ENCODE measurements at places on chromosomes 5 and 9.

- no peak for DNase-seq
Observed at GRCh38 chr9:114477642-114478041, 27.6 kb downstream of the WHRN start.

DNA sequence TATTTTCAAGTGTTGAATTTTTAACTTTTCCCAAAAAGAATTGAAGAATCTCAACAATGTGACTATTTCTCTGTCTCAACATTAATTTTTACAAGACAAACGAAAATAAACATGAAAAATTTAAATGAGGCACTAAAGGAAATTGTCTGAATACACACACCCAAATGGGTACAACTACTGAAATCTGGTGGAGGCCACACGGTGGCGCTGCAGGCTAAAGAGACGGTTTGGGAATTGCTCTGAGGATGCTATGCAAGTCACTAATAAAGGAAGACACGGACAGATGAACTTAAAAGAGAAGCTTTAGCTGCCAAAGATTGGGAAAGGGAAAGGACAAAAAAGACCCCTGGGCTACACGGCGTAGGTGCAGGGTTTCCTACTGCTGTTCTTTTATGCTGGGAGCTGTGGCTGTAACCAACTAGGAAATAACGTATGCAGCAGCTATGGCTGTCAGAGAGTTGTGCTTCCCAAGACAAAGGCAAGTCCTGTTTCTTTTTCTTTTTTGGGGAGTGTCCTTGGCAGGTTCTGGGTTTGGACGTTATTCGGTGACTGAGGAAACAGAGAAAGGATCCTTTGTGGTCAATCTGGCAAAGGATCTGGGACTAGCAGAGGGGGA, at the start of gene PCDHB10:
Gene PCDHB10, plus strand, starts transcription at position 244 of the 616 bp plus-strand sequence. Its CDS starts 200 bp downstream, at position 444.
- peak; percentile 47 for DNase-seq

- no peak for DNase-seq
Observed at GRCh38 chr5:50415912-50416311, 25.2 kb downstream of the EMB start.

DNA sequence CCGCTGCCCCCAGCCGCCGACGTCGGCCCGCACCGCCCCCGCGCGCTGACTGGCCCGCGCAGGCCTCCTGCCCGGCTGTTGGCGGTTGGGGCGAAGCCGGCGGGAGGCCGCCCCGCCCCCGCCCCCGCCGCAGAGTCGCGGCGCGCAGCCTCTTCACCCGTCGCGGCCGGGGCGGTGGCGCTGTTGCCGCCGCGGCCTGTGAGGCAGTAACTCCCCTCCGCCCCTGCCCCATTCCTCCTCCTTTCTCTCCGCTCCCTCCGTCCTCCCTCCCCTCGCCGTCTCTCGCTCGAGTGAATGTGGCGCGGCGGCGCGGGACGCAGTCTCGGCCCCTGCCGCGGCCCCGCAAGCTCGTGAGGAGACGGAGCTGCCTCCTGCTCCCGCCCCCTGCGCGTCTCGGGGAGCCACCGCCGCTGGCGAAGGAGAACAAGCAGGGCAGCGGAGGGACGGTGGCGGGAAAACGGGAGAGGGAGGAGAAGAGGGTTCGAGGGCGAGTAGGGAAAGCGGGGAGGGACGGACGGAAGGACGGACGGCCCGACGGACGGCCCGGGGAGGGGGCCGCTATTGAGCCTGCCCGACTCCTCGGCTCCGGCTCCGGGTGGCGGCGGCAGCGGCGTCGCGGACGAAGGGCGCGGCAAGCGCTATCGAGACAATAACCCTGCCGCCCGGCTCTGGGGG, 637 bp upstream of the ERBIN start:
- peak; percentile 96 for DNase-seq

DNA sequence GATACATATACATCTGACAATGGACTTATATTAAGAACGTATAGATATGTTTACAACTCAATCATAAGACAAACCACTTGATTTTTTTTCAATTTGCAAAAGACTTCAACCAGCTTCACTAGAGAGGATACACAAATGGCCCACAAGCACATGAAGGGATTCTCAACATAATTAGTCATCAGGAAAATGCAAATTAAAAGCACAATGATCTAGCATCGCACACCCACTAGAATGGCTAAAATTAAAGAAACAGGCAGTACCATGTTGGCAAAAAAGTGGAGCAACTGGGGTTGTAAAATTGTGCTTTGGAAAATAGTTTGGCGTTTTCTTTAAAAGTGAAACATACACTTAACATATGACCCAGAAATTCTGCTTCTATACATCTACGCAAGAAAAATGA, 80.0 kb upstream of the TRIO start:
- DNase-seq, result peak; percentile 21

- DNase-seq, result no peak
Observed at GRCh38 chr9:33378121-33378795, 24.1 kb downstream of the AQP7 start.

DNA sequence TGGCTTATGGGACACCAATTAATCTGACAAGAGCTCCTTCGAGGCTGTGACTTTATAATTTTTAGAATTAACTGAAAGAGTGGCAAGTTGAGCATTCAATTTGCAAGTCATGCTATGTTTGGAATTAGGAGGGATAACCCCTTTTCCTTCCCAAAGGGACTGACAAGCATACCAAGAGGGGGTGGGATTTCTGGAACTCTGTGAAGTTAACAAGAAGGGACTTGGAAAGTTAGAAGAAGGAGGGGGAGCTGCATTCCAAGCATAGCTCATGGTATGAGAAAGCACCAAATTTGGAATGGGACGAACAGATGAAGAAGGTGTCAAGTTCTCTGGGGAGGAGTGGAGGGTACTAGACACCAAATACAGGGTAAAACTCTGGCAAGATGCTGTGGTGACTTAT, 8.9 kb upstream of the PALM2AKAP2 start:
- DNase-seq, result no peak

DNA sequence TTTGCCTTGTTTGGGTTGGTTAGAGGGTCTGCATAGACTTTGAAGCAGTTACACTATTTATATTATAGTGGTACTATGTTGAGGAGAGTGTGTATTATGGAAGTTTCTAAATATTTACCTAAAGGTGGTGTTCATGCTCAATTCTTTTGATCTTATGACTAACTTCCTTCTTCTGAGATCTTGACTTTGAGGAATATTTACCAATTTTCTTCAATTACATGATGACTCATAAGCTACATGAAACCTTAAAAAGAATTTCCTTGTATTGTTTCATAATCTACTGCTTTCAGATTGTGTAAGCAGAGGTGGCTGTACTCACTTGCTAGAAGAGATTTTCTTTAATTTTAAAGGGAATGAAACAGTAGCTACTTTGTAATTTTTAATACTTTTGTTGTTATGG, 276.1 kb downstream of the TAF11L14 start:
- DNase-seq, result no peak

GRCh38 chr9:2017331-2018161, 2.4 kb downstream of the SMARCA2 start:
- peak; percentile 92 for DNase-seq

GRCh38 chr9:93316726-93317494, 133.0 kb downstream of the WNK2 start:
- no peak for DNase-seq

DNA sequence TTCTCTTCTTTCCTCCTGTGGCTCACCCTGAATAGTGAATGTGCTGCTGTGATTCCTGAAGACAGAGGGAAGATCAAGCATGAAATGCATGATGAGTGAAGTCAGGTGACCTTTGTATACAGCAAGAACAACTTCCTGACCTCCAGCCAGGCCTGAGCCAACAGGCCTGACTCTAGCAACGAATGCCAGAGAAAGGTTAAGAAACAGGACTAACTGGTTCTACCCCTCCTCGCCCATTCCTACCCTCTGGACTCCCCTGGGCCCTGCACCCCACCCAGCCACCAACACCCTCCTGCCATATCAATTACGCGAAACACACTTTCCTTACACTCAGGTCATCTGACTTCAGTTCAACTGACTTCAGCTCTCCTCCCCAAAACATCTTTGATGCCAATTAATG, 4.9 kb downstream of the SUSD1 start:
- DNase-seq, result no peak

Data from Ammon's horn (tissue), 1 donor.